ENCODE measurements at places on chromosomes 13 and 19.

DNA sequence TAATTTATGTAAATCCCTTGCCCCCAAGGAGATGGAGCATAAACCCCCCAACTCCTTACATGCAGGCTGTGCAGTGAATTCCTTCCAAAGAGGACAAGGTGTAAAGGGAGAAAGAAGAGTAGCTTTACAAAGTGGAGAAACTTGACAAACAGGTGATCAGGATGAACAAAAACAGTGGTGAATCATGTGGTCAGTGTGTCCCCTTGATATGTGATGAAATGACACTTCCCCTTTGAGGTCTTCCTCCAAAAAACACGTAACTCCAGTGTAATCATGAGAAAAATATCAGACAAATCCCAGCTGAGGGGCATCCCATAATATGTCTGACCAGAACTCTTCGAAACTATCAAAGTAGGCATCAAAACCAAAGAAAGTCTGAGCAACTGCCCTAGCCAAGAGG is 29.5 kb upstream of the AKT2 start:
- DNase-seq = no peak

DNA sequence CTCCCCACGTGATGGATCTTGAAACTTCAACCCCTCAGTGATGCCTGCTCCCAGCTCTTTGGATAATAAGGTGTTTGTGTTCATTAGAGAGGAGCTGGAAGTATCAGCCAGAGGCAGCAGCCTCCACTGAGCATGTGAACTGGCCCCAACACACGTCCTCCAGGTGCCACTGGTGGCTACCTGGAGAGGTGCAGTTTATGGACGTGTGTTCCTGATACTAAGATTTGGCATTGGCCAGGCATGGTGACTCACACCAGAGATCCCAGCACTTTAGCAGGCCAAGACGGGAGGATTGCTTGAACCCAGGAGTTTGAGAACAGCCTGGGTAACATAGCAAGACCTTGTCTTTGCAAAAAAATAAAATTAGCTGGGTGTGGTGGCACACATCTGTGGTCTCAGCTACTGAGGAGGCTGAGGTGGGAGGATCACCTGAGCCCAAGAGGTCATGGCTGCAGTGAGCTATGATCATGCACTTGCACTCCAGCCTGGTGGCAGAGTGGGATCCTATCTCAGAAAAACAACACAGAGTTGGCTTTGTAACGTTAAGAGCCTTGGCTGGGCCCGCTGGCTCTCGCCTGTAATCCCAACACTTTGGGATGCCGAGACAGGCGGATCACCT is 34.4 kb downstream of the SLC25A42 start:
- no peak for DNase-seq

GRCh38 chr13:98778749-98779148 is 26.3 kb upstream of the SLC15A1 start:
- no peak for DNase-seq

GRCh38 chr13:98482476-98483444 is 94.1 kb downstream of the STK24 start:
- peak; percentile 85 for DNase-seq

DNA sequence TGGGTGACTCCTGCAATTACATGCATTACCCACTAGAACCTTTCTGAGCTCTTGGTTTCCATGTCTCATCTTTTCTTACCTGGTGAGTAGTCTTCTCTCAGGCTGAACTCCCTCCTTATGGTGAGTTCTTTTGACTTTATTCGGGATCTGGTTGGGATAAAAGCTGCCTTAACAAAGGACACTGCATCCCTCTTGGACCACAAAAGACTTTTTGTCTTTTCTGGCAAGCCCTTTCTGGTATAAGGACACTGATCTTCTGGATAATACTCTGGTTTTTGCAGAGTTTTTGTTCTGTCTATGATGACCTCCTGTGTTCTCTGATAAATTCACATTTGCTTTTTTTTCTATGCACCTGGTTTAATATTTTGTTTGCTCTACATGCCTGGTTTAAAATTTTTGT is 66.7 kb downstream of the SLITRK1 start:
- DNase-seq = no peak

DNA sequence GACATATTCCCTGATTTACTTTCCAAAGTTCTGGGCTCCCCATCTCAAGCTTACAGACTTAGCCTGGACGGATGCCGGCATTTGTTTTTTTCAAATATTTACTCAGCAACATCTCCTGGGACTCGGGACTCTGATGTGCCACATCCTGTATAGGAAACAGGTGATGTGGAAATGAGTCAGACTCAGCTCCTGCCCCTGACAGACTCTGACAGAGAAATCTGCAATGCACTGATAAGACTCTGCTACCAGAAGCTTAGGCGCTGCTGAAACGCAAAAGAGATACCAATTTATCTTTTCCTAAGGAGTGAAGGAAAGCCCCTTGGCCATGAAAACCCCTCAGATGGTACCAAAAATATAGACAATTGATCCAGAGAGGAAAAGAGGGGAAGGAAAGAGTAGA is 16.2 kb downstream of the LAIR2 start:
- no peak for DNase-seq

GRCh38 chr19:5590151-5590864 is 22.6 kb upstream of the TINCR start:
- no peak for DNase-seq

DNA sequence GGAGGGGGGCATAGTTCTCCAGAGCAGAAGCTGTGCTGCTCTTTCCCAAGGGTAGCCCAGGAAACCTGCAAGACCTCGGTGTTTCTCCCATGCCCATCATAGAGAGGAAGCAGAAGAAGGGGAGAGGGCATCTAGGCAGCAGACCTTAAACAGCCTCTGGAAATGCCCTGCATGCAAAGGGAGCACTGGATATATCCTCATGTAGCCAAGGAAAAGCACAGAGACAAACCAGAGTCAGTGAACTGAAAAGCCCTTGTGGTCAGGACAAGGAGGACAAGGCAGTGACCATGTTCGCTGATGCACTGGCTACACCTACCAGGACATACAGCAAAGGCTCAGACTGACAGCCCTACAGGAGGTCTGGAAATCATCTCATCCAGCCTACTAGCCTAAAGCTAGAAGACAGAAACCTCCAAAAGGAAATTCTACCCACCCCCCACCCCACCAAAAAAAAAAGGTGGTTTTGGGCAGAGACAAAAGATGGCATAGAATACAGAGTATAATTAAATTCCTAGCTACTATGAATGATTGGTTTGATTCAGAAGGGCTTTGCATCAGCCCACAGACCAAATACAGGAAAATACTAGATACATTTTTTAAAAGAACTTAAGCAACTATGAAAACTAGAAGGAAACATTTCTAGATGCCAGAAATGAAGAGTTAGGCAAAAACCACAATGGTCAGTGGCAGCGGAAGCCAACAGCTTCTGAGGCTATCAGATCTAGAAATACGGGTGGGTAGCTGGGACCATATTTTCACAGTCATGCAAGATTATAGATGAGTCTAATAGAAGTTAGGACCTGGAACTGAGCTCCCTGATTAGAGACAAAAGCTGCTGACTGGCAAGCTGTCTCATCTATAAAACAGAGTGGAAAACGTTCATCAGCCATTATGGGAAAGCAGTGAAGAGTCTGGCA is 4.4 kb upstream of the TBC1D4 start:
- DNase-seq = peak; percentile 30

DNA sequence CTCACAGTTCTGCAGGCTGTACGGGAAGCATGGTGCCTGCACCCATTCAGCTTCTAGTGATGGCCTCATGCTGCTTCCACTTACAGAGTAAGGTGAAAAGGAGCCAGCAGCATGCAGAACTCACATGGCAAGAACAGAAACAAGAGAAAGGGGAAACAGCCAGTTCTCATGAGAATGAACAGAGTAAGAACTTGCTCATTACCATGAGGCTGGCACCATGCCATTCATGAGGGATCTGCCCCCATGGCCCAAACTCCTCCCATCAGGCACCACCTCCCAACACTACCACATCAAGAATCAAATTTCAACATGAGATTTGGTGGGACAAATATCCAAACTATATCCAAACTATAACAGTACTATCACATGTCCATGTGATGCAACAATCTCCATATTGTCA is 72.1 kb downstream of the KATNAL1 start:
- DNase-seq = no peak

DNA sequence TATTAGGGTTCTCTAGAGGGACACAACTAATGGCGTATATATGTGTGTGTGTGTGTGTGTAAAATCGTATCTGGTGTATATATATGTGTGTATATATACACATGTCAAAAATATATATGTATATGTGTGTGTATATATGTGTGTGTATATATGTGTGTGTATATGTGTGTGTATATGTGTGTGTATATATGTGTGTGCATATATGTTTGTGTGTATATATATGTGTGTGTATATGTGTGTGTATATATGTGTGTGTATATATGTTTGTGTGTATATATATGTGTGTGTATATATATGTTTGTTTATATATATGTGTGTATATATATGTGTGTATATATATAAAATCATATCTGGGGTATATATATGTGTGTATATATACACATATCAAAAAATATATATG is 5.4 kb upstream of the LILRB5 start:
- DNase-seq = no peak

DNA sequence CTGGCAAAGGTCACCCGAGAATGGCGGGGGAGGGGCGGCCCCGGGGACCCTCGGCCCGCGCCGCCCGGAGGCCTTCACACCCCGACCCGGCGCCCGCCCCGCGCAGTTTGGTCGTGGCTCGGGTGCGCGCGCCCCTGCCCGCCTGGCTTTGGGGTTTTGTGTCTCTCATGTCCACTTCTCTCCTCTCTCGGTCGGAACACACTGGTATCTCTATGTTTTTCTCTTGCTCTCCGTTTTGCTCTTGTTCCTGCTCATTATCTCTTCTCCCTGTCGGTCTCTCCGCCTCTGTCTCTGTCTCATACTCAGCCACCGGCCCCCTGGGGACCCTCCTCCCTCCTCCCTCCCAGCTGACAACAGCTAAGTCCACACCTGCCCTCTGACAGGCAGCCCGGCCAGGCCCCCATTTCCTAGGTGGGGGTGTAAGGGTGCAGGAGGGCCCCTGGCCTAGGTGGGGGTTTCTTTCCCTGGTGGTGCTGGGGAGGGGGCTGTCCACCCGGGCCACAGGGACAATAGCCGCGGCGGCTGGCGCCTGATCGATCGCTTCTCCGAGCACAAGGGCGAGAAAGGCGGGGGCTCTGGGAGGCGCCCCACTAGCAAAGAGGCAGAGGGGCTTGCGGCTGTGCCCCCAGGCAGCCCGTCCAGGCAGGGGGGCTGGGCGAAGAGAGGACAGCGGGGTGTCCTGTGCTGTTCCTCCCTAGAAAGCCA is 2.3 kb downstream of the ONECUT3 start:
- no peak for DNase-seq

DNA sequence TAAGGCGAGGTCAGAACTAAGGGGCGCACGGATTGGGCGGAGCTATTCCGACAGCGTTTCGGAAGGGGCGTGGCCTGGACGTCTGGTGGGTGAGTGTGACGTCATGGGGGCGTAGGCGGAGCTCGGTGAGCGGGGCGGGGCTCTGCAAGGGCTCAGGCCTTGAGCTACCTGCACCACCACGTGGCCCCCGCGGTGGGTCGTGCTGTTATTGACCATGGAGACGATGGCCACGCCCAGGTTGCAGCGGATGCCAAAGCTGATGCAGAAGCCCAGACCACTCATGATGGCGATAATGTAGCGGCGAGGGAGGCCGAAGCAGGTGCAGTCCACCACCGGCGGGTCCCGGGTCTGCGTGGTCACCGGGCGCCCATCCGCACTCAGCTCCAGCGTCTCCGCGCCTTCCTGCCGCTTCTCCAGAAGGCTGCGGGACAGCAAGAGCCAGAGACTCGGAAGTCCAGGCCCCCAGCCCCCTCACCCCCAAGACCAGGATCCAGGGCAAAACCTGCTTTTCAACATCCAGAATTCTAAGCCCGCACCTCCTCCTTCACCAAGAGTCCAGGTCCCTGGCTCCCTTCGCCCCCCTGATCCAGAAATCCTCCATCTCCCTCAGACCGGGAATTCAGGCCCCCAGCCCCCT is 4.8 kb downstream of the SLC17A7 start:
- DNase-seq = no peak

DNA sequence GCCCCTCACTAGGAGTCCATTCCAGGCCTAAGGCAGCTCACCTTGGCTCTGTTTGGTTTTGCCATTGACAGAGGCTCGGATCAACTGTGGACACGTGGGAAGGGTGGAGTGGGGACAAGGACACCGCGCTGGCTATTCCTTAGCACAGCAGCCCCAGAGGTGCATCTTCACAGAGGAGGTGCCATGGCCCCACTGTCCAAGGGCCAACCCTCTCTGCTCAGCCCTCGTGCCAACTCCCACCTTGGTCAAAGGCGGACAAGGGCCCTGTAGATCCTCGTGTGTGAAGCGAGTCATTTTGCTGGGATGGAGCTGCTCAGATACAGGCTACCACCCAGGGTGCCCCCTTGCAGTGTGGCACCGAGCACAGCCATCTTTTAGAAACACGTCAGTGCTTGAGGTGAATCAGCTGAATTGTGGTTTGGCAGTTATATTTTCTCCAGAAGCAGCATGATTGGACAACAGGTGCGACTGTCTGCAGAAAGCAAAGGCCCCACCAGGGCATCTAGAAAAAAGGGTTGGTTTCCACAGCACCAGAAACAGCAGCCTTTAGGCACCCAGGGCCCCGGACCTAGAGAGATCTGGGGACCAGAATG is 192.1 kb upstream of the GPR12 start:
- DNase-seq = no peak

DNA sequence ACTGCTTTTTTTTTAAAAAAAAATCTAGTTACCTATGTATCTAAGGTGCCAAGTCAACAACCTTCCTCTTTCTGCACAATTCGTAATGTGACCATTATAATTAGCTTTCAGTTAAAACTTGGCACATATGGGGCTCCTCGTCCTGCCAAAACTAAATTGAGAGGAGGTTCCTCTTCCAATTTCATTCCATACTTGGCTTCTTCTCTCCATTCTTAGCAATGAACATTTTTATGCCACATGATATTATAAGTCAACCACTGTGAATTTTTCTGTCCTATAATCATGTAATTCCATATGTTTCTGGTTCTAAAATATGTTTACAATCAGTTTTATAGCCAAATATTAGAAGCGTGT is 177.0 kb downstream of the DCLK1 start:
- peak; percentile 53 for DNase-seq

- DNase-seq = peak; percentile 30
Observed at GRCh38 chr13:36298535-36299068, 988 bp upstream of the CCDC169 start.

DNA sequence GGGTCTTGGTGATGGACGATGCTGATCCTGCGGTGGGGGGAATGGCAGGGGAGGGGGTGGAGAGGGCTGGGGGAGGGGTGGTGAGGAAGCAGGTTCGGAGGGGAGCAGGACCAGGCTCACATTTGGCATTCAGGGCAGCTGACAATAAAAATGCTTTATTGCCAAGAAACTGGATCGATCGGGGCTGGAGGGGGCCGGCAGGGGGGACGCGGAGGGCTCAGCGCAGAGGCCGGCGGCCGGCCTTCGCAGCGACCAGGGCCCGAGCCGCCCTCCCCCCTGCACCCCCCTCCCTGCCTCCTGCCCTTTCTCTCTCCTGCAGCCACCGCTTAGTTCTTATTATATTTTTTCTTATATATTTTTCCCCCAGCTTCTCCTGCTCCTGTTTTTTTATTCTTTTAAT is 18.1 kb upstream of the POU2F2 start:
- no peak for DNase-seq

Data from femur (tissue), 1 donor.